ENCODE measurements at places on chromosomes 6 and 20.
A peak's percentile ranks its signal among the peaks of the same experiment; 100 is the strongest.

DNA sequence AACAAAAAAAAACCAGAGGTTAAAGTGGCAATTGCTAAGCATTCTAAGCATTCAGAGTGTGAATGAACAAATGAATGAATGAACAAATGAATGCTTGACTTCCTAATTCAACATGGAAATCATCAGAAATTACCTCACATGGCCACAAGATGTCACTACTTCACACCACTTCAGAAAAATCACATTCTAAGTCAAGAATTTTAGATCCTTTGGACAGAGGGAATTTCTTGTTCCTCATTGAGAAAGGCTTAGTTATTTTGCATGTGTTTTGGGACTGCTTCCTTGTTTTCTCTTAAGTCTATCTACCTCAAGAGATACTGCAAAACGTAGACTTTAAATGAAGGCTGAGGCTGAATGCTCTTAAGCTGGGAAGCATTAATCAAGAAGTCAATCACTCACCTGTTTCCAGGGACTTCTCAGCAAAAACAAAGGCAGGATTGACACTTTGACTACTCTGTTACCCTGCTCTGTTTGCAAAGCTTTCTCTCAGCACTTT is 120.2 kb downstream of the MBOAT1 start:
- DNase-seq: no peak

- no peak for DNase-seq
These were observed 214.0 kb downstream of the ZFAND3 start for GRCh38 chr6:38033442-38033982.

DNA sequence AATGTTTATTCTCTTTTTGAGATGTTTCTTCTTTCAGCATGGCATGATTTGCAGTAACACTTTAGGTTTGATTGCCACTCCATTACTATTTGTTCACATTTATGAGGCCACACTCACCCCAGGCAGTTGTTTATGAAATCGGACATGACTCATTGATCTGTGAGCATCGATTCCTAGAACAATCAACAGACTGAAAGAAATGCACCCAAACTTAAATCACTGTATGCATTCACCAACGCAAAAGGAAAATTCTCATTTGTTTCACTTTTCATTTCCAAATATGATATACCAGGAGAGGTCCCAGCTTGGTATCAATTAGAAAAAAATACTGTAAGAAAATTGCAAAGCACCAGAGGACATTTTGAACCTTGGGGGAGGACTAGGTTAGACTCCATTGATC is 5.4 kb upstream of the GJA10 start:
- no peak for DNase-seq

GRCh38 chr6:3294921-3295871 is 36.4 kb downstream of the PSMG4 start:
- DNase-seq: no peak

DNA sequence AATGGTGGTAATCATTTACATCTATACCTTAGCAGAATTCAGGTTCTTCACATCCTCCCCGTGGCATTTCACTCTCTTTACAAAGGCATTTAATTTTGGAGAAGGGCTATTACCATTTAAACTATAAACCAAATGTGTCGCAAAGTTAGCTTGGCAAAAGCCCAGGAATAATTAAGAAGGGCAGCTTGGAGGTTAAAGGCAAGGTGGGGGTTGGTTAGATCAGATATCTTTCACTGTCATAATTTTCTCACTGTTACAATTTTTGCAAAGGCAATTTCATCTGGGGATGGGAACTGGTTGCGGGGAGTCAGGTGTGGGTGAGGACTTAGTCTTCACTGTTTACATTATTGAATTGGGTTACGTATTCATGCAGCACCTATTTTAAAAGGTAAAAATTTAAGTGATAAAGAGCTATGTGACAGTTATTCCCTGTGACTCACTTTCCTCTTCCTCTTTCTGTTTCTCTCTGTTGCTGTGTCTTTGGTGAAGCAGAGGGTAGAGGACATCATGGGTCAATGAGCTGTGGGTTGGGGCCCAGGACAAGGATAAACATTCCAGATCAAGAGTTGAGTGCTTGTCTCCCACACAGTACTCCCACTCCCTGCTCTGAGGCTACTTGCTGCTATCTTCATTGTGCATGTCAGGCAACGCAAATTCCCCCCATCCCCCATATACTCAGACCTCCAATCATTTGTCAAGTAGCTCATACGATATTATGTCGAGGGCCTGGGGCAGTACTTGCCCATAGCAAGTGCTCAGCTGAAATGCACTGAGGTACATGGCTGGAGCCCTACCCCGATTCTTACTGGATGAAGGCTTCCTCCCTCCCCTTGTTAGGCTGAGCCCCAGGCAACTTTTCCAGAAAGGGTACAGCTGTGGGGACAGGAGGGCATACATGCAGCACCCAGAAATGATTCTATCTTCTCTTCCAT is 223.1 kb upstream of the MYLIP start:
- peak; percentile 50 for DNase-seq

GRCh38 chr6:142637624-142638351 is 307.2 kb downstream of the HIVEP2 start:
- no peak for DNase-seq

- peak; percentile 72 for DNase-seq
These were observed 35.7 kb upstream of the HLA-E start for GRCh38 chr6:30453508-30454116.

DNA sequence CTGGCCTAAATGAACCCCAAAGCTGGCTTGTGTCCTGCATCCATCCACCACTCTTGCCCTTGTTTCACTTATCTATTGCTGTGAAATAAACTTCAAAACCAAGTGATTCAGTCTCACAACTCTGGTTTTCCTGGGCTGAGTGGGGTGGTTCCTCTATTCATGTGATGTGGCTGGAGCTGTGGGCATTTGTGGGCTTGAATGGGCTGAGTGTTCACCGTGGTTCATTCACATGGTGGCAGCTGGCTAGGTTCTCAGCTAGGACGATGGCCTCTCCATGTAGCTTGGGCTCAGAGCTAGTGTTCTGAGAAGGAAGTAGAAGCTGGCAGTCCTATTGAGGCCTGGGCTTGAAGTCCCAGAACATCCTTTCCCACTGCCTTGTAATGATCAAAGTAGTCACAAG is 30.4 kb downstream of the FKBP1A start:
- DNase-seq: no peak

DNA sequence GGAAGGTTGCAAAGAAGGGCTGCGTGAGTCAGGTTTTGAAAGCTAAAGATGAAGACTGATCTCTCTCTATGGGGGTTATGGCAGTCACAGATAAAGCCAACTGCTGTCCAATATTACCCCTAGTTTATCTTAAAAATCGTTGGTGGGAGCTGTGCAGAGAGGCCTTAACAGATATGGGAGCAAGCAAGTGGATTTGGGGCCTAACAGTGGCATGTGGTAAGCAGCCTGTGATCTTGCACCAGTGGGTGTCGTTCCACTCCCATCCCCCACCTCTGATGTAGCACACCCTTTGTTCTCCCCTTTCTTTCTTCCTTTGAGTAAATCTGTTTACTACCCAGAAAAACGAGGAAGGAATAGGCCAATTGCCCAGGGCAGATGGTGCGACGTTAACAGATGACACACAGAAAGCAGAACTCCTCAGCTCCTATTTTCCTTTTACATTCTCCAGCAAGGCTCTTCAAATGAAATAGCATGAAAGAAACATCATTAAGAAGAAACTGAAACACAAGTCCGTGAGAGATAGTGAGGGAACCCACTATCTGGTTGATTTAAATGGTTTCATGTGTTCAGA is 274.1 kb upstream of the CITED2 start:
- DNase-seq: no peak

- no peak for DNase-seq
These were observed 37.6 kb upstream of the ZBP1 start for GRCh38 chr20:57657535-57658446.

DNA sequence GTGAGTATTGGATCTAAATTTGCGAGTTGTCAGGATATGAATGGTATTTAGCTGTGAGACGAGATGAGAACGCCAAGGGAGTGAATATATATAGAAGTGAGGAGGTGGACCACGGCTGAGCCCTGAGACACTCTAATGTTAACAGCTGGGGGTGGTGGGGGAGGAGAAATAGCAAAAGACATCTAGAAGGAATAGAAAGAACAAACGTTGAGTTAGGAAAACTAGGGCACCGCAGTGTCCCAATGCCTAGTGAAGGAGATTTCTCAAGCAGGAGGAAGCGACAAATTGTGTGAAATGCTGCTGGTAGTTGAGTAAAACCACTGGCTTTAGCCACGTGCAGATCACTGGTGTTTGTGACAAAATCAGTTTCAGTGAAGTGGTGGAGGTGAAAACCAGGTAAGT is 56.9 kb downstream of the CD164 start:
- DNase-seq: no peak

- no peak for DNase-seq
These were observed 19.5 kb downstream of the SLC22A1 start for GRCh38 chr6:160141001-160141726.

GRCh38 chr6:105499136-105499870 is 96.4 kb upstream of the PREP start:
- no peak for DNase-seq

DNA sequence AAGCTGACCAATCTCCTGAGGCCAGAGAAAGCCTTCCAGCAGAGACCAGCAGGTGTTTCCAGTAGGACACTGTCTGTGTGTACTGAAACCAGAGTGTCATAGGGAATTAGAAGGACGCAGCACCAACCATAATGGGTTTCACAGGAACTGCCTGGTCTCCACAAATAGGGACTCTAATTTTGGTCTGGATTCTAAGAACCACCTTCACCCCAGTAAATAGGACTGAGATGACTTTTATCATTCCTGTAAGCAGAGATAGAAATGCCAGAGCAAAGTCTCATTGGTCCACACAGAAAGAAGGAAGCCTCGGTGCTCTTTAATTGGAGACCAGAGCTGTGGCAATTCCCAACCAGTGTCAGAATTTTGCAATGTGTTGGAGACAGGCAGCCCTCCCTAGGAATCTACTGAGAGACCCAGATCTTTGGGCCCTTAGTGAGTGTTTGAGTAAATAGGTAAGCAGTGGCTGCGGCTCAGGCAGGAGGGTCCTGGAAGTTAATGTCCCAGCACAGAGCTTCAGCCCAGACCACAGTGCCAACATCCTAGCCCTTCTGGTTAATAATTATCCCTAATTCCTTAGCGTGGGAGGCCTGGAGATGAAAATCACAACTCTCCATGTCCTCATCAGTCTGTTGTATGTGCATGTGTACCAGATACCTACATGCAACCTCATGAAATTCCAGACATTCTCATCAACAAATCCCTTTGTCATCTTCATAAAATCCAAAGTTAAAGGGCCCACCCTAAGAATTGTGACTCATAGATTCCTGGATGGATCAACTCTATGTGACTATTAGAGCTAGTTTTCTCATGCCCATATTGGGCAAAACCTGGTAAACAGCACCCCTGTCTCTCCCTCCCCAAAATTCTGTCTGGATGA is 81.2 kb downstream of the UNC5CL start:
- DNase-seq: no peak

GRCh38 chr20:24677626-24678315 is 208.3 kb downstream of the SYNDIG1 start:
- no peak for DNase-seq

DNA sequence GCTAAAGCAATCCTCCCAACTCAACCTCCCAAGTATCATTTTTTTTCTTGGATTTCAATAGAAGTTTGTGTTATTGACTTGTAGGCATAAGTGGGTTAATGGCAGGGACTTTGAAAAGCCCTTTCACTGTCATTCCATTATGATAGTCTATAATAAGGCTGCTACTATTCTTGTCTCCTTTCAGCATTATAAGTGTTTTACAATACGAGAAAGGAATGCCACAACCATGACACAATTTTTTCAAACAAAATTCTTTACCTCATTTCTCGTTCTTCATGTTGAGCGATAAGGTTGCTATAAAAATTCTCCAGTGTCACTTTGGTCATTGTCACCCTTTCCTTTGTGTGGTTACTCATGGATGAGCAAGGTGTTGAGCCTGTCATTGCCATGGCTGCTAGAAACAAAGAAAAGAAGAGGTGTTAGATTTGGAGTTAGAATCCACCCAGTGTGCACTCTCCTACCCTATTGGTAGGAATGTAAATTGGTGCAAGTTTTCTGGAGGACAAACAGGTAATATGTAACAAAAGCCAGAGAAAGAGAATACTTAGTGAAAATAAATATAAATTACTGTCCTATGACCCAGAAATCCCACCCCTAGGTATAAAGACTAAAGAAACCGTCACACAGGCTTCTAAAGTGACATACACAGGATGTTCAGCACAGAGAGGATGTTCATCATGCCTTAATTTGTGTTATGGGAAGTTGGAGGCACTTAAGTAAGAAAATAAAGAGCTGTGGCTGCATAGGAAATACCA is 7.3 kb downstream of the STK38 start:
- no peak for DNase-seq

GRCh38 chr6:82362878-82363427 is 664 bp upstream of the TPBG start:
- no peak for DNase-seq

DNA sequence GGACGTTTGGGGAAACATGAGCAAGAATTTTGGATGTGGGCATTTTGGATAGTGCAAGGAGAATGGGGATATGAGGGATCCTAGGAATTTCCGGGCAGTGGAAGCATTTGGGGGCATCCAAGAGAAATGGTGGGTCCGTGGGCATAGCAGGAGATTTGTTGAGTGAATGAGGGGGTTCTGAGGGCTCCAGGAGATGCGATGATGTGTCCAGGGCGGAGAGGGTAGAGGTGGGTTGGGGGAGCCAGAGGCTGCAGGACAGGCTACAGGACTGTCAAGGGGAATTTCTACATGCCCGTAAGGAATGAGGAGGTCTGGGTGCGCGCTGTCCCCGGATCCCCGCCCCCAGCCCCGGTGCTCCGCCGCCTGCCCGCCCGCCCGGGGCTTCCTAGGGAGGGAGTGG is 364 bp downstream of the FRS3 start:
- DNase-seq: no peak

- no peak for DNase-seq
These were observed 80.3 kb downstream of the TBC1D7 start for GRCh38 chr6:13248053-13248452.

- no peak for DNase-seq
These were observed 220.7 kb upstream of the AGPAT4 start for GRCh38 chr6:161494566-161494965.

- DNase-seq: peak; percentile 35
These were observed 12.4 kb upstream of the CCN5 start for GRCh38 chr20:44702776-44703175.

- no peak for DNase-seq
These were observed 74.5 kb upstream of the FRMD1 start for GRCh38 chr6:168153553-168153952.

DNA sequence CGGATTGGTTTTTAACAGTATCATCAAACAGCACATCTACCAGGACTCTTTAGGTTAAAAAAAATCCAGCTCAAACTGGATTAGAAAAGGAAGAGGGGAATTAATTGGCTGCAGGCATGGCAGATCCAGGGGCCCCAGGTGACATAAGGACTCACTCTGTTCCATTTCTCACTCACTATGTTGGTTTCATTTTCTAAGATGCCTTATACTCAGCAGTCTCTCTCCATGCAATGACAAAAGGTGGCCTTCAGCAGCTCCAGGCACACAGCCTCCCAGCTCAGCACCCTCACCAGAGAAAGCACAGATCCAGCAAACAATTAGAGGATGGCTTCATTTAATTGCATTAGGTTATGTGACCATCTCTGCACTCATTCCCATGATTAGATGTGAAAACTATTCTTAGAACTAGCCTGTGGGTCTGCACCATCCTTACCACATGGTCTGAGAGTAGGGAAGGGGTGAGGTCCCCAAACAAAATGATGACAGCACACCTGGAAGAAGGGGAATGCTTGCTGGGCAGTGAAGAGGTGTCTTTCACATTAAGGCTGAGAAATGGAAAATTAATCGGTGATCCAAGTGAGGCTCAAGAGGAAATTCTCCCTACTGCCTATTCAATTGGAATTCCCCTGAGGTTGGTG is 243.1 kb downstream of the CDH26 start:
- no peak for DNase-seq
